ENCODE measurements at places on chromosomes 5 and 9.

GRCh38 chr9:105269593-105269992 is 25.1 kb downstream of the SLC44A1 start:
- no peak for DNase-seq

DNA sequence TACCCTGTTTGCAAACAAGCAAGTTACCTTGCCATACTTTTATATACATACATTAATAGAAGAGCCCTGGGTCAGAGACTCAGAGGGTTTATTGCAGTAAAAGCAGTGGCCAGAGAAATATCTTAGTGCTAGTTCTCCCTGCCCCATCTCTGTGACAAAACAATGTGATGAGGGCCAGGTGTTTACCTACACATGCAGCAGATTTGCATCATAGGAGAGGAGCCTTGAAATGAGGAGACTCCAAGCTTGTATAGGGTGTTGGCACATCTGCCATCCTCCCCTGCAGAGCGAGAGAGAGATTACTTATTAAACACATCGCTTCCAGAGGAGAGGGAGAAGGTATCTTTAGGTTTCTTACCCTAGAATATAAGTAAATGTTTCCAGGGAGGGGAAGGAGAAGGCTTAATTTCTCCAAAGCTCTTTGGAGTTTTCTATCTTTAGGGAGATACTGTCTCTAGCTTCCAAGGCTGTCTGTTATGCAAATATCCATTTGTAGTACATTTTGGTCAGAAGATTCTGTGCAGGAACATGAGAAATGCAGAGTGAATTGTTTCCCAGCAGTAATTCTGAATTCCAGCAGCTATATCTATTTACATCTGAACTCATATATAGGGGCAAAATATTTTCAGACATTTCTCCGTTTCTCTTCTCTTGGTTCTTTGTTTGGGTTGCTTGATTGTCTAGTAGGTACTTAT is 15.7 kb downstream of the FER start:
- DNase-seq: no peak

DNA sequence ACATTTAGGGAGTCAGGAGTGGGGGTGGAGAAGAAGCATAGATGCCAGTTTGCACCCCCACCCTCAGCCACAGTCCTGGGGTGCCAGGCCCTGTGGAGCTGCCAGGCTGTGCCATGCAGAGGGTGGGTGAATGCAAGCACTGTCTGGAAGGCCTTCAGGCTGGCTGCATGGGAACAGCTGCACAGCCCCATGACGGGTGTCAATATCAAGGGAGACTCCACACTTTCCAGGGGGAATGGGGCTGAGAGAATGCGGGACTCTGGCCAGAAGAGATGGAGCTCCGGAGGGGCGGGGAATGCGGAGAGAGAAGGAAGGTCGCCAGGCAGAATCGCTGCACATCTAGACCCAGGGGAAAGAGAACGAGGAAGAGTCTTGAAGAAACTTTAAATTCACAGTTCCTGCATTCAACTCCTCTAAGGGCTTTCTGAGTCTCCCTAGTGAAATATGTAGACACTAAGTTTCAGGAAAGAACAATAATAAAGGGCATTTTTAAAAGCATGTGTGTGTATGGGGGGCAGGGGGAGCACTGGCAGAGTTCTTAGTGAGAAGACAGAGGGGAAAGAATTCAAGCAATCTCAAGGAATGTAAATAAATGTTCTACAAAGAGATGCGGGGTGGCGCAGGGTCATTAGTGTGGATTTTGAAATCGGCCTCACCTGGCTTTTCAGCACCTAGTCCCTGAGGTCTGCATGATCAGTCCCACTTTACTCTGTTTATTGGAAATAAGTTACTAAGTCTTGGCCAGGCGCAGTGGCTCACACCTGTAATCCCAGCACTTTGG is 59.1 kb downstream of the BOD1 start:
- DNase-seq: no peak

DNA sequence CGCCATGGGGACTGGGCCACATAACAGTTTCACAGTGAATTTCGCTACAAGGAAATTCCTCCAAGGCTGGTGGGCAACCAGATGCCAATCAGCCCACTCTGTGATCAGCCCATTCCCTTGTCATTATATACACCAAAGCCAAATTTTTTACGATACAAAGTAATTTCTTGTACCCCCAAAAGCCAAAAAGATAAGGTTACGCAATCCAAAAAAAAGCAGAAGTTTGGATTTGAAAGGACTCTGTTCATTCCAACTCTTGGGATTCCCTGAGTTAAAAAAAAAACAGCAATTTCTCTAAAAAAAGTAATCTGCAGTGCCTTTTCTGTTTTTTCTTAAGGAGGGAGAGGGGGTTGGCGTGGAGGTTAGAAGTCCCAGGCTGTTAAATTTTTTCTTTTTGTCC is 166.8 kb downstream of the CDH10 start:
- no peak for DNase-seq

- DNase-seq: peak; percentile 20
Observed at GRCh38 chr5:139636975-139637408, 11.2 kb upstream of the CXXC5 start.

DNA sequence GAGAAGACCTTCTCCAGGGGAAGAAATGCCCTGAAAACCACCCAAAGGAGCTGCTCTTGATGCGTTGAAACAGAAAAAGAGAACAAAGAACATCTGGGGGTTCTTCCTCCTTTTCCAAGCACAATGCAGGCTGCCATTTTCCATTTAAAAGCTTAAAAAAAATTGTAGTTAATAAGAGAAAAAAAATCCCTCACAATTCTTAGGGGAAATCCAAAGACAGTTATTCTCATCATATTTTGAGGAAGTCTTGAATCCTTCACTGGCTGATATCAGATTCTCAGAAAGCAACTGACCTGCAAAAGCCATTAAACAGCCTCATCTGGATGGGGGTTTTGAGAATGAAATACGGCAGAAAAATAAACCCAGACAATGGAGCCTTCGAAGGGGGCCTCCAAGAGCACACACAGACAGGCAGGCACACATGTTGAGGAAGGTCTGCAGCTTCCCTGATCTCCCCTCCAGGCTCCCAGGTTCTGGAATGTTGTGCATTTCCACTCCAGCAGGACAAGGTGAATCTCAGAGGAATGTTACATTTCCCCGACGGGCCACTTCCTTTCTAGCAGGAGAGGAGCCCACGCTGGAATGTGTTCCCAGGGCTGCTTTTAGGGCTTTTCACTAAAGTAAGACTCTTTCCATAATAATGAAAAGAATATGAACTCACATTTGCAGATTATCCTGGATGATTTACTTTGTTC is 159.4 kb upstream of the S1PR3 start:
- DNase-seq: no peak
